ENCODE measurements at places on chromosomes 1 and 21.

GRCh38 chr1:6247651-6248050 lies 3.7 kb downstream of the HES3 start:
- no peak for DNase-seq

GRCh38 chr1:31725134-31725533 lies 21.3 kb upstream of the COL16A1 start:
- DNase-seq: no peak

DNA sequence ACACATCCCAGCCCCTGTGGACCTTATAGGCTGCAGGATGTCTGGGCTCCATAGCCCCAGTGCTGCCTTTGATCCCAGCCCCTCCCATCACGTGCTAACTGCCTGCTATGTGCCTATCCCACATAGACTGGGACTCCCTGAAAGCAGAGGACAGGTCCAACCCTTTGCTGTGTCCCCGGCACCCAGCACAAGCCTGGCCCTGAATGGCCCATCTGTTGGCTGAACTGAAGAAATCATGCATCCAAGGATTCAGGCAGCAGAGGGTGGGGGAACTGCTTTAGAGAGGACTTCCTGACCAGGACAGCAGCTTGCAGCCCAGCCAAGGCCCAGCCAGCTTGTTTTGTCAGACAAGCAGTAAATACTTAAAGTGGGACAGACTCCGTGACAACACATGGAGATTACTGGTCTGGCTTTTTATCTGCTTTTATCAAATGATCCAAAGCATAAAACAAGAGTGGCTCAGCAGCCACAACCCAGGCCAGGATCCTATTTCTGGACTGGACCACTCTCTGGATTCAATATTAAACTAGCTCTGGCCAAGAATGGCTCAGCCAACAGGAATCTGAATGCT lies 69.3 kb downstream of the GLIS1 start:
- DNase-seq: no peak

DNA sequence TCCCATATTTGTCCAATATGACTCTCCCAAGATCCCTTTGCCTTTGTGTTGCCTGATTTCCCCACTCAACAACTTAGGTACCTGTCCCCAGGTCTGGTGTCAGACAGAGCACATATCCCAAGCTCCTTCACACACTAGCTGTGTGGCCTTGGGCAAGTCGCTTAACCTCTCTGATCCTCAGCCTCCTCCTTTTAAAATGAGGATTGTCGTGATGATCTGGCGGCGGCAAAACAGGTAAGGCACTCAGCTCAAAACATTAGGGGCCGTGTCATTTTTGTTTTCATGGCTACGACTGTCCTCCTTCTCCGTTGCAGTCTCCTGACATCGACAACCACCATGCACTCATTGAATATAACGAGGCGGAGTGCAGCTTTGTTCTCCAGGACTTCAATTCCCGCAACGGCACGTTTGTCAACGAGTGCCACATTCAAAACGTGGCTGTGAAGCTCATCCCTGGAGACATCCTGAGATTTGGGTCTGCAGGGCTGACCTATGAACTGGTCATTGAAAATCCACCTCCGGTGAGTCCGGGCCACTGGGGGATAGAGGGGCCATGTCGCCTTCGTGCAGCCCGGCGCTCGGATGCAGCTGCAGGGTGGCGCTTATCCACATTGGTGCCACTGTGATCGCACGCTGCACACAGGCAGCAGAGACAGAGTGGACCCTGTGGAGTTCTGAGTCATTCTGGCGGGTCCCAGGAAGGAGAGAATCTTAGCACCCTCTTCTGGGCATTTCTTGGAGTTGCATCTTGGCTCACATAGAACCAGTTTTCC lies 25.2 kb downstream of the FHAD1 start:
- peak; percentile 43 for DNase-seq

- DNase-seq: no peak
These were observed 45.5 kb upstream of the ECE1 start for GRCh38 chr1:21335750-21336224.

GRCh38 chr1:223763251-223763650 lies 50.9 kb downstream of the CAPN2 start:
- no peak for DNase-seq

GRCh38 chr1:233675446-233675845 lies 61.5 kb downstream of the KCNK1 start:
- no peak for DNase-seq

GRCh38 chr1:1432951-1433803 lies 2.3 kb upstream of the VWA1 start:
- no peak for DNase-seq

GRCh38 chr1:7285856-7286454 lies 485.1 kb upstream of the VAMP3 start:
- DNase-seq: no peak

GRCh38 chr21:21007606-21008005 lies 9.4 kb downstream of the NCAM2 start:
- DNase-seq: no peak

- DNase-seq: no peak
These were observed 2.4 kb upstream of the MMP23B start for GRCh38 chr1:1629430-1630190.
